ENCODE measurements at places on chromosomes 11 and 22.
A peak's percentile ranks its signal among the peaks of the same experiment; 100 is the strongest.

GRCh38 chr22:49867303-49868265 is 13.9 kb downstream of the ZBED4 start:
- DNase-seq, result no peak

GRCh38 chr11:72105888-72106287 is at the start of gene TOMT:
Gene TOMT (plus strand): TSS chr11:72105924. CDS start chr11:72105952, 28 bp downstream.
- DNase-seq, result no peak

- no peak for DNase-seq
Observed at GRCh38 chr11:45900916-45901617, 6.0 kb downstream of the FREY1 start.

- no peak for DNase-seq
Observed at GRCh38 chr22:37971475-37972434, 12.6 kb downstream of the SOX10 start.

- peak; percentile 99 for DNase-seq
Observed at GRCh38 chr11:70048279-70049024, 29.7 kb upstream of the ANO1 start.

GRCh38 chr11:74371269-74372052 is 26.8 kb downstream of the PGM2L1 start:
- DNase-seq, result peak; percentile 94

GRCh38 chr22:39268645-39269044 is 23.9 kb upstream of the PDGFB start:
- no peak for DNase-seq

GRCh38 chr11:78576549-78577097 is 2.0 kb upstream of the NARS2 start:
- DNase-seq, result no peak

DNA sequence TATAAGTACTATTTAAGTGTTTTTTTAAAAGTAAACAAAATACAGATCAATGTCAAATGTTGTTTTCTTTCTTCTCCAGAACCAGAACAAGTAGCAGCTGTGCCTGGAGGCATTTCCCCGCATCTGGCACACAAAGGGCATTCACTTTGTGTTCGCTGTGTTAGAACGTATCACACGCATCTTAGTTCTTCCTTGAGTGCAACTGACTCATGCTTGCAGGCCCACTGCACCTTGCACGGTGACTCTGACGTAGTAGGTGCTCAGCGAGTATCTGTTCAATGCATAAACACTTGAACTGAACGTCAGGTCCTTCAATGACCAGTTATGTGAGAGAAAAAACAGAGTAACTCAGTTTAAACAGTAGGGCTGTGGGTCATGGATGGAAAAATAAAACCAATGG is 3.5 kb downstream of the IFT27 start:
- DNase-seq, result no peak

- DNase-seq, result peak; percentile 96
Observed at GRCh38 chr11:77506857-77507256, 33.0 kb upstream of the PAK1 start.

GRCh38 chr11:1529774-1530173 is 42.3 kb downstream of the DUSP8 start:
- no peak for DNase-seq

- no peak for DNase-seq
Observed at GRCh38 chr11:33001281-33001680, 14.4 kb upstream of the DEPDC7 start.
